Testis (tissue), 5 donors: ENCODE measurements at places on chromosomes 3 and 15. TPM values are rescaled to one million over a fixed set of nuclear protein-coding genes. Genes with fewer than 3 reads are reported as not detected.

GRCh38 chr3:60514866-60515265, 736.4 kb downstream of the FHIT start:
- no peak for DNase-seq
- H3K4me3 ChIP-seq: no peak overlapping the region
- no peak overlapping the region for H3K27ac ChIP-seq
- no peaks in the 10 kb centered on the region for H3K4me1 ChIP-seq
- no peaks in the 10 kb centered on the region for H3K36me3 ChIP-seq

KIF15 gene
- total RNA-seq: 10.1 TPM

AMOTL2 gene
- 61.0 TPM for total RNA-seq

SLC22A13 gene
- total RNA-seq: 2.6 TPM

GRCh38 chr15:100721758-100722550, 119.6 kb downstream of the ASB7 start:
- H3K27me3 ChIP-seq: no peaks in the 10 kb centered on the region
- H3K27ac ChIP-seq: no peak overlapping the region
- H3K4me3 ChIP-seq: no peak overlapping the region
- DNase-seq: no peak

DNA sequence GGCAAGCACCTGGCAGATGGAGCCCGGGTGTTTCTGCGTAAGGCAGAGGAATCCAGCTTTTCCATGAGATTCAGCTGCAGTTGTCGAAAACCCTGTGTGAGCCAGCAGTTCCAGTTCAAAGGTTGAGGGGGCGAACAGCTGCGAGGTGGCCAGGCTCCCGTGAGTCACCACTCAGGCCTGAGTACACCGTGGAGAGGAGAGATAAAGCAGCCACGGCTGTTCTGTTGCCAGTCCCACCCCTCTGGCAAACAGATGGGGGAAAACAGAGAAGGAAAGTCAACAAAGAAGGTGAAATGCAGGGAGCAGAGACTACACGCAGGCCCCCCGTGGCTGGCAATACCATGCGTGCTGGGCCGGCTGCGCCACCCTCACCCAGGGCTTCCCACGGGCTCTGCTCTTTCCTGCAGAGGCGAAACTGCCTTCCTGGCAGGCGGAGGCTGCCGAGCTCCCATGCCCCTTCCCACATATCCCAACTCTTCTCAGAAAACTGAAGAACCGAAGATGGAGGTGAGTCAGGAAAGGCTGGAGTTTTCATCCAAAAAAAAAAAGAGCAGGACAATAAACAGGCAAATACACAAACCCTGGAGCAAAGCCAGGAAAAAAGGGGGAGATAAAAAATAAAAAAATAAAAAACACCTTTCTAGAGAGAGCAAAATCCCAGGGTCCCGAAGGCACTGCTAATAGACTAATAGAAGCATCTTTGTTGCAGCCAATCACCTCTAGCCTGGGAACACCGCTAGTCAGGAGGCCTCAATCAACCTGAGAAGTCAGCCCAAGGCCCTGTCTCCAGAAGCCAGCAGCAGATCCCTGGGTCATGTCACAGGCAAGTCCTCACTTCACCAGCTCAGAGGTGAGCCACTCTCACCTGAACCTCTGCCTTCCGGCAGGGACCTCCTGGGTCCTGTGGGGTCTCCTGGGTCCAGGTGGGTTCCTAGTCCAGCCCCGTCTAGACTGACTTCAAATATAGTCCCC, 37.7 kb downstream of the FAM174B start:
- H3K4me3 ChIP-seq: no peak overlapping the region
- H3K27me3 ChIP-seq: no peaks in the 10 kb centered on the region
- peak; percentile 79 for DNase-seq

DNA sequence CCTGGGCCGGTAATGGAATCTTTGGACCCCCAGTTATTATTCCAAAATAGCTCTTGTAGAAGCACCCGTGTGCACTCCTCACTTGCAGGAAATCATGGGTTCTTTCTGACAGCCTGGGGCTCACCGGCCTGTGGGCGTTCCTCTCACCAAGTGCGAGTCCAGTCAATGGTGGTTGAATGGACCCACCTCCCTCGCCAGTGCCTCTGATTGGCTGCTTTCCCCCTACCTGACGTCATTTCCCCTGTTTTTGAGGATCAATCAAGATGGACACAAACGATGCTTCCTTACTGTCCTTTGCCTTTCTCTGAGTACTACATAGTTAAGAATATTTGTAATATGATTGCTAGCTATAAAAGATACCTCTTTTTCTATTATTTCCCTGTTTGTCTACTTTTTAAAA, 18.1 kb downstream of the MOBP start:
- no peak overlapping the region for H3K4me3 ChIP-seq
- no peaks in the 10 kb centered on the region for H3K4me1 ChIP-seq
- no peaks in the 10 kb centered on the region for H3K36me3 ChIP-seq
- no peak overlapping the region for H3K27ac ChIP-seq

- H3K27me3 ChIP-seq: no peaks in the 10 kb centered on the region
- DNase-seq: no peak
- no peaks in the 10 kb centered on the region for H3K36me3 ChIP-seq
- peaks cover 2% of the 10 kb centered on the region for H3K4me1 ChIP-seq
Measured at GRCh38 chr3:134387293-134387692, 13.0 kb upstream of the AMOTL2 start.

ULK4 gene
- total RNA-seq: 47.4 TPM

DNA sequence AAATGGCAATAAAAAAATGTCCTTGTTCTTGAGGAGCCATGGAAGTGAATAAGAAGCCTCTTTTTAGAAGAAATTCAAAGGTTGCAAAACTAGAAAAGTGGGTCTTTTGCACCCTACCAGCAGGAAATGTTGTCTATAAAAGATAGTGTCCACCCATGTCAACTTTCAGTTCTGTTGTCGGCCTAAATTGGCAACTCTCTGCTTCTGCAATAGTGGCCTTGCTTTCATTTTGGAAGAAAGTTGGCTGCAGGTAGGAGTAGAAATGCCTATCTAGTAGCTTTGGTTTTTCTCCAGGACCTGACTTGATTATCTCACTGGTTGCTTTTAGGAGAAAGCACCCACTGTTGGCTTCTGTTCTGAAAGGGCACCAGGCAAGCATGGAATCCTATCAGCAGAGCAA, 85.4 kb downstream of the TMEM108 start:
- no peaks in the 10 kb centered on the region for H3K4me1 ChIP-seq
- no peaks in the 10 kb centered on the region for H3K36me3 ChIP-seq
- H3K27me3 ChIP-seq: no peaks in the 10 kb centered on the region
- DNase-seq: no peak
- no peak overlapping the region for H3K27ac ChIP-seq

DNA sequence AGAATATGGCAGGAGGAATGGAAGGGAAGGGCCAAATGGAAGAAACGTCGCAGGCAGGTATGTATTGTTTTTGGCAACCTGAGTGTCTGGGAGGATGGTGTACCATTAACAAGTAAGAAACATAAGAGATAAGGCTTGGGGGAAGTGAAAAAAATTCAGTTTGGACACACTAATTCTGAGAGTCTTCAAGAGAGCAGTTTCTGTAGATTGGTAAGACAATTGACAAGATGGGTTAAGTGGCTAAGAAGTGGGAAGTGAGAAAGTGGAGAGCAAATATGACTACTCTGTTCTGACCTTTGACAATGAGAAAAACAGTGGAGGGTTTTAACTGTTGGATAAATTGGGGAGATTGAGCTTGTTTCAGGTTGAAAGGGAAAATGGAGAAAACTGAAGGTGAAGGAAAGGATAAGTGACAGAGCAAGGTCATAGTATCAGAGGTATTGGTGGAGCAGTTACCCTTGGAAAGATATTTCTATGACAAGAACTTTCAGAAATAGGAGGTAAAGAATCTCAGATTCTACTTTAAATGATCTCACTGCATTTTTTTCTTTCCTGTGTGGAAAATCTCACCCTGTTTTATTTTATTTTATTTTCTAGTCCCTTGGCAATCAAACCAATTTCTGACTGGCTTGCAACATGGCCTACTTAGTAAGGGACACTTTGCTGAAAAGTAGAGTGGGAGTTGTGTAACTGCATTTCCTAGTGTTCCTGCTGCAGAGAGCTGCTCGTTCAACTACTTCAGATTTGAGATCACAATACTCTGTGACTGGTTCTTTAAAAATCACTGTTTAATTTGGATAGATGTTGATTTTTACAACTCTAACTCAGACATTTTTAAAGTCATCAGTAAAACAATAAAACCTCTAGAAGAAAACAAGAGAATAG, 23.1 kb upstream of the GABPB1 start:
- no peaks in the 10 kb centered on the region for H3K27me3 ChIP-seq
- H3K4me3 ChIP-seq: no peak overlapping the region
- no peak overlapping the region for H3K27ac ChIP-seq
- H3K4me1 ChIP-seq: no peaks in the 10 kb centered on the region
- H3K36me3 ChIP-seq: no peaks in the 10 kb centered on the region

- no peaks in the 10 kb centered on the region for H3K36me3 ChIP-seq
- H3K4me1 ChIP-seq: peaks cover 8% of the 10 kb centered on the region
- DNase-seq: no peak
- H3K27ac ChIP-seq: peak overlapping the region; percentile 43
- H3K4me3 ChIP-seq: no peak overlapping the region
Measured at GRCh38 chr3:11379238-11379823, 107.1 kb downstream of the ATG7 start.

DNA sequence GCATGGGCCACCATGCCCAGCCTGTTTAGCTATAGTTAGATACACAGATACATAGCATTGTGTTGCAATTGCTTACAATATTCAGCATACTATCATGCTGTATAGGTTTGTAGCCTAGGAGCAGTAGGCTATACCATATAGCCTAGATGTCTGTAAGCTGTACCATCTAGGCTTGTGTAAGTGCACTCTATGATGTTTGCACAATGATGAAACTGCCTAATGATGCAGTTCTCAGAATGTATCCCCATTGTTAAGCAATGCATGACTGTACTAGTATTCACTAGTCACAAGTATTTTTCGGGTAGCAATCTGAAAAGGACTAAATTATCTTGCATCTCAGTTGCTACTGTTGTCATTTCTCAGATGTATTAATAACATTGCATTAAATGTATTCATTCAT, 16.0 kb downstream of the PIGB start:
- H3K36me3 ChIP-seq: no peaks in the 10 kb centered on the region
- H3K4me3 ChIP-seq: no peak overlapping the region
- H3K27me3 ChIP-seq: no peaks in the 10 kb centered on the region
- DNase-seq: no peak
- H3K27ac ChIP-seq: no peak overlapping the region
- no peaks in the 10 kb centered on the region for H3K4me1 ChIP-seq

GOLGA8Q gene
- total RNA-seq: 20.1 TPM

- H3K36me3 ChIP-seq: no peaks in the 10 kb centered on the region
- no peak overlapping the region for H3K4me3 ChIP-seq
- peak; percentile 36 for DNase-seq
- H3K4me1 ChIP-seq: no peaks in the 10 kb centered on the region
- no peak overlapping the region for H3K27ac ChIP-seq
Measured at GRCh38 chr3:38662544-38662943, 13.1 kb upstream of the SCN5A start.

TLNRD1 gene
- 11.5 TPM for total RNA-seq

TRIM42 gene
- total RNA-seq: 21.4 TPM

GP5 gene
- total RNA-seq: 0.06 TPM

SLC24A5 gene
- 0.63 TPM for total RNA-seq

DNA sequence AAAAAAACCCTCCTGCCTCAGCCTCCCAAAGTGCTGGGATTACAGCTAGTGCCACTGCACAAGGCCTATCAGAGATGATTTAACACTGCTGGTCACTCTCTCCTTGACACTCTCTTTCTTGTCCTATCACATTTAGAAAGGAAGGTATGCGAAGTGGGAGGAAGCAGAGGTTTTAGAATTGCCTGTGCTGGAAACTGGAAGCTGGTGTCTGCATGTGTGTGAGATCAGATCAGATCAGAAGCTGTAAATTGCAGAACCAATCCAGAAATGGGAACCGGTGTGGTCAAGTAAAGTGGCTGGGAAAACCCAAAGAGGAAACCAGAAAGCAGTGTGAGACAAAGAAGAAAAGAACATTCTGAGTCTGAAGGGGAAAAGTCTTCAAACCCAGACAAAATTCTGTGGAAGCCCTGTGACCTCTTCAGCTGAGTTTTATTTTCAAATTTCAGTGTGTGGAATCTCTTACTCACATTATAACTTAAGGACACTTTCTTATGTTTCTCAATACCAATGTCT, 2.8 kb downstream of the EFHB start:
- H3K27me3 ChIP-seq: no peaks in the 10 kb centered on the region
- H3K27ac ChIP-seq: no peak overlapping the region
- H3K4me1 ChIP-seq: no peaks in the 10 kb centered on the region

- no peak for DNase-seq
- H3K27ac ChIP-seq: peak overlapping the region; percentile 94
- H3K27me3 ChIP-seq: no peaks in the 10 kb centered on the region
- H3K4me1 ChIP-seq: peaks cover 25% of the 10 kb centered on the region
- no peaks in the 10 kb centered on the region for H3K36me3 ChIP-seq
Measured at GRCh38 chr3:42652611-42653302, 740 bp upstream of the ZBTB47 start.

DLG1 gene
- 99.3 TPM for total RNA-seq

DNA sequence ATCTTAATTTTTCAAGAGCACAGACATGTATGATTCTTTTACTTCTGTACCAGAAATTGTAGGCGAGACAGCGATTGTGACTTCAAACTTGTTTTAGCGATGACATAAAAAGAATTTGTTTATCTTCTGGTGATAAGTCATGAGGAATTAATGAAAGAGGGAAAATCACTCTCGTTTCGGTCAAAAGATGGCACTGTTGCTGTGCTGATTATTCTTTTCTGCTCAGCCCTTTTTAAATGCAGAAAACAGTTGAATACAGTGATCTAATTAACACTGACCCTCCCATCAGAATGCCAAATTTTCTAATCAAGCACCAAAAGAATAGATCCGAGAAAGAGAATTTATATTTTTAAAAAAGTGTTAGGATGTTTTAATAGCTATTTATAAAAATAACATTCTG, 52.6 kb downstream of the NSUN3 start:
- H3K27ac ChIP-seq: no peak overlapping the region
- no peaks in the 10 kb centered on the region for H3K27me3 ChIP-seq
- no peak overlapping the region for H3K4me3 ChIP-seq
- no peaks in the 10 kb centered on the region for H3K36me3 ChIP-seq
- H3K4me1 ChIP-seq: no peaks in the 10 kb centered on the region
